Stimulated activated CD8-positive, alpha-beta memory T cell treated with anti-CD3 and anti-CD28 coated beads, Interleukin-2, amount 100 ng/mL, for 48 hours (primary cell): ENCODE measurements at places on chromosomes 6 and 20.

- DNase-seq, result no peak
Measured at GRCh38 chr6:46254946-46255345, 84.2 kb upstream of the ENPP5 start.

GRCh38 chr6:130364224-130364780, 1.5 kb upstream of the TMEM200A start:
- no peak for DNase-seq

GRCh38 chr20:17227669-17228623, 1.1 kb downstream of the PCSK2 start:
- no peak for DNase-seq

DNA sequence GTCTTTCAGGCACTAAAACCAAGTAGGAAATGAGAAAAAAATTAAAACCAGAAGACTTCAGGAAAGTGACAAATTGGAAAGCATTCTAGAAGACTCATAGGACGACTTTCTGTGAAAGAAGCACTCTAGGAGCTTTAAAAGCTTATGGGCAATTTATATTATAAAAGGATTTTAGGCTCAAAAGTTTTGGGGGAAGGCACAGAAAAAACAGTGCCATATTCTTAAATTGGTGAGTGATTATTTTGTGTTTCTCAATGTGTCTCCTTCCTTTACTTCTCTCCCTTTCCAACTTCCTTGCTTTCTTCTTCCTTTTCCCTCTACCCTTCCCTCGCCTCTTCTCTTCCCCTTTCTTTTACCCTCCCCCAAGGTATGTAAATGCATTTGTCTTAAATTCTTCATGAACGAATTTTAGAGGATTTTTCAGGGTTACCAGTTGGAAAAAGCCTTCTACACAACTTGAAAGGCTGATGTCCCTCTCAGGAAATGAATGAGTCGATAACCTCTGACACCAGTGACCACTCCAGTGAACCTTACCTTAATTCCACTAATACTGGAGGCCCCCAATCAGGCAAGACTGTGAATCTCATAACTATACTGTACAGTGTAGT, 2.6 kb upstream of the LIN28B start:
- DNase-seq, result no peak

DNA sequence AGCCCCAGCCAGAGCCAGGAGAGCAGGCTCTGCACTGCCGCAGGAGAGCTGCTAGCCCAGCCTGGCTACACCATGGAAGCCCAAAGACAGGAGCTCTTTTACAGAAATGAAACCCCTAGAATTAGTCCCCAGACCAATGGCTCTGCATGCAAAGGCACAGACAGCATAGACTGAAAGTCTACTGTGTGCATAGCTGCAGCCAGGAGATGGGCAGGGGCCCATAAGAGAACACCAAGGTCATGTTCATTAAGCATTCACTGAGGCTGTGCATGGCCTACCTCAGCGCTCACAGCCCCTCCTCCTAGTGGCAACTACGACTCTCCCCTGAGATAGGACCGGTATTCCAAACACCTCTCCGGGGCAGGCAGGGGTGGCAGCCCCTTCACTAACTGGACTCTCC, 34.9 kb downstream of the SNX5 start:
- no peak for DNase-seq

DNA sequence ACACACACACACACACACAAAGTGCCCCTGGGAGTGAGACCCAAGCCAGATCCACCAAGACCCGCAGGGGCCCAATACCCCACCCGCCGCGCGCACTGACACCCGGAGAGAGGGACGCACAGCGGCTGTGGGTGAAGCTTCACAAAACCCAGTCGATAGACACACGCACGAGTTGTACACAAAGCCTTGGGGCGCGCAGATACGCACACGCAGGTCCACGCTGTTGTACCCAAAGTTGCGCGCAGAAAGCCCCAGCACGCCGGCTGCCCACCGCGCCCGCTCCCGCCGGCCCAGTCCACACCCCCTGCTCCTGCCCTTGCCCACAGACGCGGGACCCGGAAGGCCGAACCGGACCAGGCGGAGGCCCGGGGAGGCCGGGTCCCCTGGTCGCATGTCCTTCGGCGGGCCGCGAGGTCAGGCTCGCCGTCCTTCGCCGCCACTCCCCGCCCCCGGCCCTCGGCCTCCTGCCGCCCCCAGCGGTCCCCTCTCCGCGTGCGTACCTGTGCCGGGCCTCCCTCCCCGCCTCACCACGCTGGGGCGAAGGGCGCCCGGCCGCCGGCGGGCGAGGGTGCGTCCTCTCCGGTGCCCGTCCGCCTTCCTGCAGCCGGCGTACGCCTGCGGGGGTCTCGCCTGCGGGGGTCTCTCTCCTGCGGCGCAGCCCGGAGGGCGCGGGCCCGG, at the start of gene TMEM74B:
Gene TMEM74B (minus strand): TSS at position 344 of the 678 bp plus-strand sequence. CDS start 1,180 bp downstream, outside the sequence.
- DNase-seq, result no peak

- no peak for DNase-seq
Measured at GRCh38 chr6:53309059-53309900, 39.5 kb downstream of the ELOVL5 start.

- no peak for DNase-seq
Measured at GRCh38 chr6:117169781-117170281, 95.5 kb upstream of the VGLL2 start.

GRCh38 chr6:816510-817084, 123.7 kb upstream of the EXOC2 start:
- DNase-seq, result peak; percentile 28

GRCh38 chr6:106247293-106247692, 78.3 kb downstream of the ATG5 start:
- no peak for DNase-seq

GRCh38 chr20:62735331-62735821, 26.7 kb downstream of the NTSR1 start:
- no peak for DNase-seq

GRCh38 chr20:49557449-49557848, 10.5 kb downstream of the PTGIS start:
- no peak for DNase-seq

GRCh38 chr6:36313649-36313936, 23.1 kb downstream of the BNIP5 start:
- no peak for DNase-seq

DNA sequence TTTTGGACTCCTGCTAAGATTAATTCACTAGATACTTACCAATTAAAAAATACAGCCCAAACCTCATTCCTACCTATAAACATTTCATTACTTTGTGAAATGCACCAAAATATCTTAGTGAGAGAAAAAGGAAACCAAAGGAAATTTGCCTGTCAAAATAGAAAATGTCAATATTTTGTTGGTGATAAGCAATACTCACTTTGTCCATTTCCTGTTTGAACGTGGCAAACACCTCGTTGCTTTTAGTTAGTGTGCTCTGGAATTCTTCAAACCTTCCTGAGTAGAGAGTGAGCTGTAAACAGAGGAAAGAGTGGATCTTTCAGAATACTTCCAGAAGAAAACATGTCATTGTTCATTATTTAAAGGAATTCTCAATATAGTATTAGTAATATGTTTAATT, 44.2 kb downstream of the TXLNB start:
- no peak for DNase-seq

GRCh38 chr6:158231551-158232315, 63.6 kb downstream of the GTF2H5 start:
- DNase-seq, result peak; percentile 54

GRCh38 chr6:4908062-4908461, 95.8 kb downstream of the RPP40 start:
- DNase-seq, result no peak

GRCh38 chr6:108902382-108902792, 54.2 kb downstream of the ARMC2 start:
- no peak for DNase-seq

GRCh38 chr6:128600397-128600951, 80.1 kb upstream of the PTPRK start:
- DNase-seq, result no peak

- no peak for DNase-seq
Measured at GRCh38 chr20:47940101-47940813, 155.0 kb upstream of the SULF2 start.

- DNase-seq, result no peak
Measured at GRCh38 chr6:77463861-77464494, 687 bp upstream of the HTR1B start.

- no peak for DNase-seq
Measured at GRCh38 chr6:90025523-90026061, 131.3 kb downstream of the GJA10 start.

DNA sequence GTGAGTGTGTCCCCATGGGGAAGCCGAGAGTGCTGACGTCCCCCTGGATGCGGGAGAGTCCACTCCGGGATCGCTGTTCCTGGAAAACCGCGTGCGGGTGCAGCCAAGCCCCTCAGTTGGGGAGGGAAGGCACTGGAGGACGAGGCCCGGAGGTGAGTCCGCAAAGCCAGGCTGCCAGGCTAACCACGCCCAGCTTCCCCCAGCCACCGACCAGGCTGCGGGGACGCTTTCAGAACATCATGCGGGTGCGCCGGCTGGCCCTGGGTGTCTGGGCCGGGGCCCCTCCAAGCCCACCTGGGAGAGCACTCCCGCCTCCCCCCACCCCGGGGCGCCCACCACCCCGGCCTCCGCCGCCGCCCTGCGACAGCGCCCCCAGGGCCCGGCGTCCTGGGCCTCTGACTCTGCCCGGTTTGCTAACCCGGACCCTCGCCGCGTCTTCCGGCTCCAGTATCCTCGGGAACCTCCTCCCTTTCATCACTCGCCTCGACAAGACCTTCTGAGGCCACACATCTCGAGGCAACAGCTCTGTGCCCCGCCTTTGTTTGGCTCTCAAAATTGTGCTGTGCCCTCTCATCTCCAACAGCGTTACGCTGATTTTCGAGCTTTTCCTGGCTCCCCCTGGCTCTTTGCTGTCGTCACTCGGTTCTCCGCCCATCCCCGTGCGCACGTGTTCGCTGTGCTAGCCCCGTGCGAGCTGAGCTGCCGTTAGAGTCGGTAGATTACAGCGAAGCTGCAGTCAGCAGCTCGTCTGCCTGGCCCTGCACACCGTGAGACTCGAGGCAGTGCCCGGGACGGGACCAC, 47.1 kb upstream of the ENTPD6 start:
- peak; percentile 26 for DNase-seq

- DNase-seq, result no peak
Measured at GRCh38 chr6:90136837-90137568, 159.6 kb downstream of the BACH2 start.

DNA sequence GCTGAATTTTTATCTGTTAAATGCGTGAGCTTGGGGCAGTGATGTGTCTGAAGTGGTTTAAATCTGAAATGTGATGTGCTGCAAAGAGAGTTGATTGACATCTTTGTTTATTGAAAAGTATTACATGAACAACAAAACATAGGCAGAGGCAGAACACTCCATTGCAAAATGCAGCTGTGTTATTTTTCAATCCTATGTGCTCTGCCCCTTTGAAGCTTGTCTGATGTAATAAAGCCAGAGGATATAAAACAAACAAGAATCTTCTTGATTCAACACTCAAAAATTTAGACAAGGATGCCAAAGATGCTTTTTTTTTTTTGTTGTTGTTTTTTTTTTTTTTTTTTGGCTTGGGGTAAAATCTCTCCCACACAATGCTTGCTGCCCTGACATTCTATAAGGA, 482.4 kb upstream of the MMS22L start:
- DNase-seq, result no peak

GRCh38 chr20:61332016-61332975, 80.2 kb downstream of the CDH4 start:
- DNase-seq, result no peak

- DNase-seq, result peak; percentile 60
Measured at GRCh38 chr6:143941852-143942627, 66.0 kb downstream of the PLAGL1 start.

- DNase-seq, result no peak
Measured at GRCh38 chr6:72809746-72810379, 188.0 kb downstream of the KCNQ5 start.

DNA sequence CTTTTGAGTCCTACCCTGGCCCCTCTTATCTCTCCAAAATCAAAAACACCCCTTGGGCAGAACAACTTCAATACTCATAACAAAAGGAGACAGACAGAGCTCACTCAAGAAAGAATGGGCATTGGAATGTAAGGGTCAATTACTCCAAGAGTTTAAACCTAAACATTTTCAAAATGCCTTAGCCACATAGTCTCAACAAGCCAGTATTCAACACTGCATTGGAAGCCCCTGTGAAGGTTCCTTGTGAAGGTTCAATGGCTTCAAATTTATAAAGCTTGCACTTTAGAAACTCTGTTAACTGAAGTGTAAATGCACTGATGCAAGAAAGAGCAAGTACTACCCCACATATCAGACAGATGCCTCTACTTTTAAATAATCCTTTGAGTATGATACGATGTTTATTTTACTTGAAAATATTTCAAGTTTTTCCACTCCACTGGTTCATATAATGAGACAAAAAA, 139.1 kb upstream of the LAMP5 start:
- no peak for DNase-seq

DNA sequence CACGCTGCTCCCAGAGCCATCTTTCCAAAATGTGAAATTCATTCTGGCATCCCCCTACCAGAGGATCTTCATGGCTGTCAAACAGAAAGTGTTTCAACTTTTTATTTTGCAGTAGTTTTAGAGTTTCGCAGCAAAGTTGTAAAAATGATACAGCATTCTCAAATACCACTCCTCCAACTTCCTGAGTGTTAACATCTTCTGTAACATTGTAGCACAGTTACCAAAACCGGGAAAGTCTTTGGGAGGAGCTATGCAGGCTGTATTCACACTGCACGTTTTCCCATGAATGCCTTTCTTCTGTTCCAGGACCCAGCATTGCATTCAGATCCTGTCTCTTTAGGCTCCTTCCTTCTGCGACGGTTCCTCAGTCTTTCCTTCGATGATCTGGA, 30.1 kb downstream of the CDYL start:
- DNase-seq, result no peak

- DNase-seq, result no peak
Measured at GRCh38 chr6:107943626-107944439, 14.2 kb downstream of the SEC63 start.

GRCh38 chr6:50305660-50306059, 255.9 kb upstream of the DEFB112 start:
- no peak for DNase-seq

DNA sequence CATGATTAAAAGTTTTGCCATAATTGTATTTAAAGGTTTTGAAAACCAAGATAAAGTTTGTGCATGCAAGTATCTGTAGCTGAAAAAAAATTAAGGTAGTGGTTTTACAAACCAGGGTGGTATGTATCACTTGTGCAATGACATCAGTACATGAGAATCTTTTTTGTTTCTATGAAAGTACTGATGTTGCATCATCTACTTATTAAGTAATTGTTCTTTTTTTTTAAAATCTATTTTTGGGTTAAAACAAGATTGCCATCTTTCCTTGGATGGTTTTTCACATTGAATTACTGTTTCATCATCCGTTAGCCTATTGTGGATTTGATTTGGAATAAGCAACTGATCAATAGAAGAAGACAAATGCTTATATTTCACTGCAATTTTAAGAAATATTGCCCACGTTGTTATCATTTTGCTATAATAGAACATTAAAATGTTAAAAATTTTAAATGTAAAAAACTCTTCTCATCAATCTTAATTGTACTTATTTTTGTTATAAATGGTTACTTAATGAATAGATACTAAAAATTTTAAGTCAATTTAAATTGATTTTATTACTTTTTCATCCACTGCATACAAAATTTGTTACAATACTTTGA, 39.8 kb upstream of the TAGAP start:
- no peak for DNase-seq

DNA sequence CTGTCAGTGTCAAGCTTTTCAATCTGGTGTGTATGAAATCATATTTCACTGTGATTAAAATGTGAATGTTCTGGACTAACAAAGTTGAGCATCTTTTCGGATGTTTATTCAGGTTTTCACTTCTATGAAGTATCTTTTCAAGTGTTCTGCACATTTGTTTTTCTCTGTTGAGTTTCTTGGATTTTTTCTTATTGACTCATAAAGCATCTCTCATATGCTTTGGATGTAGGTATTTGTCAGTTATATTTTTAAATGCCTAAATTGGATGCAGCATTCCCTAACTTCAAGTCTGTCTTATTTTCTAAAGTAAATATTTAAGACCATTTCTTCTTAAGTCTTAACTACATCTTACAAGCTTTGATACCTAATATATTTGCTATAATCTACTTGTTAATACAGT, 398.0 kb downstream of the PLCB1 start:
- no peak for DNase-seq
